ENCODE measurements at places on chromosomes 4 and X.

DNA sequence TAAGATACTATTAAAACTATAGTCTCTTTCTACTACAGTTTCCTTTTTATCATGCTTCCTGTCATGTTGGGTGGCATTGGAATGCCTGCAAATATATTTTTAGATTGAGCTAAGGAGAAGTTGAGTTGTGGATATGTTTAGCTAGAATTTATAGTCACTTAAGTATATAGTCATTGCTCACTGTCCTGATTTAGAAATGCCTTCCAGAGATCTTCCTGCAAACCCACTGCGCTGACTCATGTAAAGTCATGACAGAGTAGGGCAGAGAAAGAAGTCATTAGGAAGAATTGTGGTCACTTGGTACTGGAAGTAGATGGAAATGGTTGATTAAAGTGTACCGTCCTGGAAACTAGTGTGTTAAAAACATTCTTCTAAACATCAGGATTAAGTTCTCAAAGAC, 490.3 kb upstream of the PABPC4L start:
- DNase-seq: no peak

DNA sequence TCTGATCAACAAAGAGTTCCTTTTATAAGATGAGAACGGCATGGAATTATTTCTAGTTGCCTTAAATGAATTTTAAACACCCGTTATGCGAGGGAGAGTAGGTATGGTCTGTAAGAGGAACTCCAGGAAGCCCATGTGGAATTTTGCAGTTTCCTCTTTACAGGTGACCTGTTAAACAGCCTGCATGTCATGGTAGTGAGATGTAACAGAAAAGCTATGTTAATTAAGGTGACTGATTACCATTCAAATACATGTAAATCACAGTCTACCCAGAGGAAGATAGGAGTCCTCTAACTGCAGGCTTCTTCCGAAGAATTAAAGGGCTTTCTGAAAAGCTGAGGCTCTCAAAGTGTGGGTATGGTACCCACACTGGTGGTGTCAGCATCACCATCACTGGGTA, 163.6 kb downstream of the CBR4 start:
- DNase-seq: no peak

DNA sequence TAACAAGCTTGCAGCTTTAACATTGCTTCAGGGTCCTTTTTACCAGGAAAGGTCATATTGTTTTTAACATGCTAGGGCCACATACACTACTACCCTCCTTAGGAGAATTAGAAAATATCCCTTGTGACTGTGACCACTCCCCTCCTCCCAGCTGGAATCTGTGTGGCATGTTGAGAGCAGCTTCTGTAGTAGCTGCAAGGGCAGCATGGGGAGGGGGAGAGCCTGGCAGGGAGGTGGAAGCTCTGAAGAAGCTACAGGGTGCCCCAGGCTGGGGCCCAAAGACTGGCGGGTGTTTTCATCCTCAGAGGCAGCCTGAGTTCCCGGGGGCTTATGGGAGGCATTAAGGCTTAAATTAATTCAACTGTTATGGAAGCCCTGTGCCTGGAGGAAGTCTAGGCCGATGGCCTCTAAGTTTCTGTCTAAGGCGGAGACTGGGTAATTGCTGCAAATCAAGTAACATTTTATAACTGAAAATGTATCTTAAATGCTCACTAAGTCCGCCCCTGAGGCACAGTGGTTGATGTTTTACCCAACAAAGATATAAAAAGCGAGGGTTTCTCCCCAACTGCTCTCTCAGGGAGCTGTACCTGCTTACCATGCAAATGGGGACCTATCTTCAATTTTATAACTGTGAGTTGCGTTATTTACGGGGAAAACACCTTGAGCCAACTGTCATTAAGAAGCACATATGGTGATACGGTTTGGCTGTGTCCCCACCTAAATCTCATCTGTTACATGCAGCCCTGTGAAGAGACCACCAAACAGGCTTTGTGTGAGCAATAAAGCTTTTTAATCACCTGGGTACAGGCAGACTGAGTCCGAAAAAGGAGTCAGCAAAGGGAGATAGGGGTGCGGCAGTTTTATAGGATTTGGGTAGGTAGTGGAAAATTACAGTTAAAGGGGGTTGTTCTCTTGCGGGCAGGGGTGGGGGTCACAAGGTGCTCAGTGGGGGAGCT, 37.4 kb upstream of the STS start:
- DNase-seq: no peak

GRCh38 chr4:99151452-99151851, 7.4 kb upstream of the ADH4 start:
- no peak for DNase-seq

GRCh38 chrX:154362085-154362742, 12.2 kb downstream of the FLNA start:
- no peak for DNase-seq

DNA sequence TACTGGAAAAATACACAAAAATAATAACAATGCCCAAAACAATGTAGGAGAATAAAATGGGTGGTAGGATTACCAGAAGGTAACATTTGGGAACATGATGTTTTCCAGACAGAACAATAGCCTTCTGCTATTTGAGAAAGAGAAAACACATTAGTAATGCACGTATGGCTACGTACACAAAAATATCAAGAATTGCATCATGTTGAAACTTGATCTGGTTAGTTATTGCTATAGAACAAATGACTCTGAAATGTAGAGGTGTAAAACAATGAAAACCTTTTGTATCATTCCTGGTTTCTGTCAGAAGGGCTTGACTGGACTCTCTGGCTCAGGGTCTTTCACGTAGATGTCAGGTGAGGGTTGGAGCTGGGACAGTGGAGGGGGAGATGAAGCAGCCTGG, 1040.0 kb downstream of the FAT4 start:
- peak; percentile 24 for DNase-seq

GRCh38 chr4:26462874-26463273, 27.4 kb downstream of the CCKAR start:
- DNase-seq: no peak

DNA sequence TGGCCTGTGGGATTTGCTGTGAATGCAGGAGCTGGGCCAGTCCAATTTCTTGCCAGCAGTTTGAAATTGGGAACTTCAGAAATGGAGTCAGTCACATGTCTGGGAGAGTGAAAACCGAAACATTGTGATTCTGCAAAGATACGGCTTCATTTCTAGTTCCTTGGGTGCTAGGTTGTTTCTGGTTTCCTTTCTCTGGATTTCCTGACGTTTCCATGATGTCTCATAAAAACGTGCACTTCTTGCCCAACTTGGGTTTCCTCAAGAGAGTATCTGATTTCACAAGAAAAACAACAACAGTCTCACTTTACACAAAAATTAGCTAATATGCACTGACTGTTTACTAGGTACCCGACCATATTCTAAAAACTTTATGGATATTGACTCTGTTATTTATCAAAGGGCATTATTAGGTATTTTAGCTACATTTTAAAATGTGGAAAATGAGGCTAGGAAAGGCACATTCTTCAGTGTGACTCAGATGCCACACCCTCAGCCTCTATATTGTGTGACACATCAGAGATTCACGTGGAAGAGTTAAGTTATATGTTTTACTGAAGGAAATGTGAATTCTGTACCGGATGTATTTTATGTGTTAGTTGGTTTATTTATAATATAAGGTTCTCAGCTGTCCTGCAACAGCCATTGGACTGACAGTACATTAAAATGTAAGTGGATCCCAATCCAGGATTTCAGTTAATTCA, 225.0 kb upstream of the PUDP start:
- DNase-seq: no peak

DNA sequence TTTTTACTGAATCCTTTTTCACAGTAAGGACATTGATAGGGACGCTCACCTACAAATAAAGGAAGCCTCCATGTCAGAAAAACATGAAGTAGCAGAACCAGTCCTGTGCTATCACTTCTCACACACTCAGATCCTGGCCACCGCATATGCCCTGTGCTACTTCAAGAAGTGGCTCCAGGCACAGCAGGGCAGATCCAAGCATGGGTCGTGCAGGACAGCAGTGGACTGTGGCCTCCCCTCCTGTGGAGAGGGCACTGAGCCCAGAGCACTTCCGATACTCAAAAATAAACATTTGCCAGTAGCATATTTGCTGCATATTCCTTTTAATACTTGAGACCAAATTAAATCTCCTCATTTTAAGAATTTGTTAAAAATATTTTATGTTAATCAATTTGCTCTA, 167.9 kb downstream of the PRDM5 start:
- DNase-seq: no peak

- no peak for DNase-seq
Observed at GRCh38 chrX:151019856-151020255, 36.7 kb downstream of the HMGB3 start.

DNA sequence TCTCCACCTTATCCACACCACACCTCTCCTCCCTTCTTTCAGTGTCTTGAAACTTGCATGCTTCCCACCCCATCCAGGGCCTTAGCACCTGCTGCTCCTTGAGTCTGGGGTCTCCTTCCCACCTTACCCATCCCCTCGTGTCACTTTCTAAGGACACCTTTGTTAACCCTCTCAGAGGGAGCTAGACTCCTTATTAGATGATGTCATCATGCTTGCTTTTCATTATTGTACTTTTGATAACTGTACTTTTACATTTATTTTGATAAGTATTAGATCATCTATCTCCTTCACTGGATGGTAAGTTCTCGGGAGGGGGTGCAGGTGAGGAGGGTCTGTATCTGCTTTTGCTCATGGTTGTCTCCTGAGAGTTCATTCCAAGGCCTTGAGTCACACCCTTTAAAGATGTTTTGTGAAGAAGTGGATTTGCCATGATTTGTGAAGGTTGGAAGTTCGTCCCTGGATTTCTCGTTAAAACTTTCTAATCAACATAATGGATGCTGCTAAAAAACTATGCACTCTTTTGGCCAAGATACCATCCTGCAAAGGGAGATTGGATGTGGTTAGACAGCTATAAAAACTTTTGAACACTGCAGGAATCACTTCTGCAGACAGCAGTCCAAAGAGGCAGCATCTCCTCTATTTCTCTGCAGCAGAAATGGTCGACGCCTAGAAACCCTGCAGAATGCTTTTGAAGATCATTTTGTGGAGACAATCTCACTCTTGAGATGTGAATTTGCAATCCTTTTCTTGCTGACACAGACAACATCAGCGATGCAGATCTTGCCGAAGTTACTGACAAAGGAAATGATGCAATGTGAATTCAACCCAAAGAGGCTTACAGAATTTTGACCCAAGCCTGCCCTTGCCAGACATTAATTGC, 69.6 kb downstream of the ENPP6 start:
- no peak for DNase-seq

- no peak for DNase-seq
Observed at GRCh38 chr4:147617841-147618691, 869 bp downstream of the TMEM184C start.

- DNase-seq: no peak
Observed at GRCh38 chr4:148044912-148045352, 313.0 kb downstream of the ARHGAP10 start.

GRCh38 chr4:159735281-159736207, 632.7 kb downstream of the RAPGEF2 start:
- no peak for DNase-seq

GRCh38 chrX:46601283-46601682, 27.7 kb downstream of the CHST7 start:
- no peak for DNase-seq

GRCh38 chrX:125170459-125170858, 149.2 kb upstream of the TEX13C start:
- no peak for DNase-seq

- no peak for DNase-seq
Observed at GRCh38 chr4:156252358-156252921, 298.8 kb upstream of the CTSO start.

- no peak for DNase-seq
Observed at GRCh38 chr4:136599890-136600289, 932.4 kb downstream of the PCDH18 start.

DNA sequence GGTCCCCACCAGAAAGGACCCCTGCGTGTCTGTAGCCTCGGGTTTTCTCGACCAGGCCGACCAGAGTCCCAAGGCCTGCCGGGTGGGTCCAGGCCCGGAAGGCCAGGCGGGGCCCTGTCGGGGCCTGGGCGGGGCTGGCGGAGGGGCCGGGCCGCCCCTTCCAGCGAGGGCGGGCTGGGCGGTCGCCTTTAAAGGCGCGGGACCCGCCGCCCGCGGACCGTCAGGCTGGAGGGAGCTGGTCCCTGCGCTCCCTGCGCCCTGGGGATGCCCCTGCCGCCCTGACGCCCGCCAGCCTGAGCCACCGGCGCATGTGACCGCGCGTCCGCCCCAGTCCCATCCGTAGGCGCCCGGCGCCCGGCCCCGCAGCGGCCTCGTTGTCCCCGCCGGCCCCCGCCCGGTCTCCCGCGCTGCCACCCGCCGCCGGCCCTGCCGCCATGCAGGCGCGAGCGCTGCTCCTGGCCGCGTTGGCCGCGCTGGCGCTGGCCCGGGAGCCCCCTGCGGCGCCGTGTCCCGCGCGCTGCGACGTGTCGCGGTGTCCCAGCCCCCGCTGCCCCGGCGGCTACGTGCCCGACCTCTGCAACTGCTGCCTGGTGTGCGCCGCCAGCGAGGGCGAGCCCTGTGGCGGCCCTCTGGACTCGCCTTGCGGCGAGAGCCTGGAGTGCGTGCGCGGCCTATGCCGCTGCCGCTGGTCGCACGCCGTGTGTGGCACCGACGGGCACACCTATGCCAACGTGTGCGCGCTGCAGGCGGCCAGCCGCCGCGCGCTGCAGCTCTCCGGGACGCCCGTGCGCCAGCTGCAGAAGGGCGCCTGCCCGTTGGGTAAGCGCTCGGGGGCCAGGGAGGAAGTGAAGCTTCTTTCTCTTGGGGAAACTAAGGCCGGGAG, at the start of gene HTRA3:
Gene HTRA3 (plus strand): TSS at position 220 of the 883 bp plus-strand sequence. CDS start 215 bp downstream, at position 435.
- no peak for DNase-seq

DNA sequence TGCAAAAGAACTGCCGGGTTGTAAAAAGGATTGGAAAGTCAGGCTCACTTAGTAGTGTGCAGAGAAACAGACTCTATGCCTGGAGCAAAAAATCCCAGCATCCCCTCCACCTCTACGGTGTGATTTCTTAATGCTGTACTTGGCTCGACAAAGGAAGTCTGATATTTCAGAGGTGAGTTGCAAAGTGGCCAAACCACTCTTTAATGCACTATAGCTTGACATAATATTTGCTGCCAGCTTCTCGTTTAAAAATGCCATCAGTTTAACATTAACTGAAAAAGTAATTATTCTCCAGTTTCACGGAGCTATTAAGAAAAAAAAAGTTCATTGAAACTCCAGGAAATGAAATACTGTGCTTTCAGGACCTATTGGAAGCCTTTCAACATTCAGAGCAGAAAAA, 448.3 kb upstream of the ZFP42 start:
- DNase-seq: no peak

GRCh38 chr4:110515676-110516075, 39.7 kb downstream of the ENPEP start:
- no peak for DNase-seq

DNA sequence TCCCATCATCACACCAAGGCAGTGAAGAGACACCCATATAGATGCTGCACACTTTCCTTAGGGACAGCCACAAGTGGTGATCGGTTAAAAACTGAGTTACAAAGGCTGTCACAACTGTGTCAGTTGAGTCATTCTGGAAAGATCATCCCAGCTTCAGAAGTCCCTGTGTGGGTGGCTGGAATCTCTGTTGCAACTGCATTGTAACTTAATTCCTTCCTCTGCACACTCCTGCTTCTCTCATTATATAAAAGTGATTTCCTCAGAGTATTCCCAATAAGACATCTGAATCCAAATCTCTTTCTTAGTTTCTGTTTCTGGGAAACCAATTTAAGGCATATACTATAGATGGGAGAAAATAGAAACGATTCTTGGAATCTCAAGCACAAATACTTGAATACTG, 88.1 kb downstream of the FSTL5 start:
- DNase-seq: no peak
